ENCODE measurements at places on chromosomes 12 and 14.

DNA sequence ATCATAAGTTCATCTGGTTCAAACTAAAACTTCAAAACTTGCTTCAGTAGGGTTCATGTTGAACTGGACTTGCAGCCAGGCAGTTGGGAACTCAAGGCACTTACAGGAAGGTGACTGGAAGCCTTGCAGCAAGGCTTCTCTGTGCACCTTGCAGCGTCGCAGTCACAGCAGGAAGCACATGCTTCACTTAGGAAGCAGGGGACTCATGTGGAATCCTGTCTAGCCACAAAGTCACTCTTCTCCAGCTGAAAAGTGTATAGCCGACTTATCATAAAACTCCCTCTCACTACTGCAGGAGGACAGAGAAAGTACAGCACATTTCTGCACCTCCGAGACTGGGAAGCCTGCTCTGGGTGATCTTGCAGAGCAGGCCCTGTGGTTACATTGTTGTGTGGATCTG lies 114.0 kb upstream of the PRB2 start:
- no peak for DNase-seq

DNA sequence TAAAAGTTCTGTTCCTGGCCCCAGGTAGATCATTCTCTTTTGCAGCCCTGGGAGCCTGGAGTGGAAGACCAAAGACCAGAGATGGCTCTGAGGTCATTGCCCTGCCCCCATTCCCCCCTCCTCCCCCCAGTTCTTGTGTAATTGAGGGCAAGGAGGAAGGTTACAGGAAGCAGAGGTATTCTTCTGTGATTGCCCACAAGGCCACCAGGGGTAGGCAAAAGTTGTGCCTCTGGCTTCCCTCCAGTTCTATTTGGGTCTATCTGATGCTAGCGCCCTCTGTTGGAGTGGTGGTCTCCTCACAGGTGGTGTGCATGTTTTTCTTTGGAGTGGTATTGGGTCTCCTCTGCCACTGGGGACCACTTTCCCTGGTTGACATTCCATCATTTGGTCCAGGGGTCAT lies 41.2 kb upstream of the CRY1 start:
- no peak for DNase-seq

DNA sequence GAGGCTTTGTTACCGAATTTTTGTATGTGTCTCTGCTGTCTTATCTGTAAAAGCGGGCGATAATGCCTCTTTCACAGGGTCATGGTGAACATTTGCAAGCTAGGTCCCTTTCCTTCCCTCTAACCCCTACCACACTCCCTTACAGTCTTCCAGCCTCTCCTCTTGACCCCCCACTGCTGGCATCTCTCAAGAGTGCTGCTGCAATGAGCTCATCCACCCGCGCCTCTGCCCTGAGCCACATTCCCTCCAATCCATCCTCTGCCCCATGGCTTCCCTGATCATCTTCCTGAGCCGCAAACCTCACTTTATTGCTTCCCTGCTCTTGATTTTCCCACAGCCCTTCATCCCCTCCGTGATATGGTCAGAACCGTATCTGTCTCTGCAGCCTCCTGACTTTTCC lies 343.6 kb downstream of the BCL11B start:
- DNase-seq: no peak

DNA sequence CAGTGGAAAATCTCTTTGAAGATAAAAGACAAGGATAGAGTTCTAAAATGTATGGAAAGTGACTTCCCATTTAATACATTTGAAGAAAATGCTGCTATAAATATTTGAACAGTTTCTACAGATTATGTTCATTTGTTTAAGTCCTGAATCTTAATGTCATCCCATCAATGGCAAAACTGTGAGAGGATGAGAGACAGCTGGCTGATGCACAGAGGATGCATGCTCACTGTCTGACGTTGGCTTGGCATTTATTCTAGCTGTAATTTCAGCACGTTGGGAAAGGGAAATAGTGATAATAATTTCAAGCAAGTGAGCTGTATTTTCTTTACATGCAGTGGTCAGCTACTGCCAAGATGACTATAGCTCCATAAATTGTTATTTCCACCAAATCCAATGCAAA lies 40.5 kb downstream of the PPFIA2 start:
- no peak for DNase-seq

DNA sequence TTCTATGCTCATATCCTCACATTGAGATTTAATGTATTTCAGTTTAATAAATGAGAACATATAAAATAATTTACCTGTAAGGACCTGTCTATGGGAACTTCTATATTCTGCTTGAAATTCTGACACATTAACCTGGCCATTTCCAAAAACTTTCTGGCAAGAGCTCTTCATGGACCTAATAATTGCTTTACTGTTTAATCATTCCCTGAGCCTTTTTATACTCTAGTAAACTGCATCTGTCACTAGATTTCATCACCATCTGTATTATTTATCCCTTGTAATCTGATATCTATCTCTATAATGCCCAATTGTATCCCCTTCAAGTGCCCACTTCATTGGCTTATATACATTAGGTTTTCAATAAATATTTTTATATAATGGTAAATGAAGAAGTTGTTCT lies 327.7 kb downstream of the RAD51B start:
- DNase-seq: peak; percentile 40

DNA sequence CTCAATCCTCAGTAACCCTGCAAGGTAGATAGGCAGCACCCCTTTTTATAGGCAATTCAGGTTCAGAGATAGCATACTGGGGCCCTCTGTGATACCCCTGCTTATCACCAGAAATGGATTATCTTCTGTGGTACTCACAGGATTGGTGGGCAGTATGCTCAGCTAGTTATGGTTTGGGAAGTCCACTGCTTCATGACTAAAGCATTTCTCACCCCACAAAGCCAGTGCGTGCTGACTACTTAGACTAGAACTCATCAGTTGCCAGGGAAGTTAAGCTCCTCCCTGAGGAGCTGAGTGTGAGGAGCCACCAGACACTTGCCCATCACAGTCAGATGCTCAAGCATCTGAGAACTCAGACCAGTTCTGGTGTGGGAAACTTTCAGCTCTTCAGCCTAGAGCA lies 76.3 kb downstream of the SCAF11 start:
- DNase-seq: peak; percentile 84

DNA sequence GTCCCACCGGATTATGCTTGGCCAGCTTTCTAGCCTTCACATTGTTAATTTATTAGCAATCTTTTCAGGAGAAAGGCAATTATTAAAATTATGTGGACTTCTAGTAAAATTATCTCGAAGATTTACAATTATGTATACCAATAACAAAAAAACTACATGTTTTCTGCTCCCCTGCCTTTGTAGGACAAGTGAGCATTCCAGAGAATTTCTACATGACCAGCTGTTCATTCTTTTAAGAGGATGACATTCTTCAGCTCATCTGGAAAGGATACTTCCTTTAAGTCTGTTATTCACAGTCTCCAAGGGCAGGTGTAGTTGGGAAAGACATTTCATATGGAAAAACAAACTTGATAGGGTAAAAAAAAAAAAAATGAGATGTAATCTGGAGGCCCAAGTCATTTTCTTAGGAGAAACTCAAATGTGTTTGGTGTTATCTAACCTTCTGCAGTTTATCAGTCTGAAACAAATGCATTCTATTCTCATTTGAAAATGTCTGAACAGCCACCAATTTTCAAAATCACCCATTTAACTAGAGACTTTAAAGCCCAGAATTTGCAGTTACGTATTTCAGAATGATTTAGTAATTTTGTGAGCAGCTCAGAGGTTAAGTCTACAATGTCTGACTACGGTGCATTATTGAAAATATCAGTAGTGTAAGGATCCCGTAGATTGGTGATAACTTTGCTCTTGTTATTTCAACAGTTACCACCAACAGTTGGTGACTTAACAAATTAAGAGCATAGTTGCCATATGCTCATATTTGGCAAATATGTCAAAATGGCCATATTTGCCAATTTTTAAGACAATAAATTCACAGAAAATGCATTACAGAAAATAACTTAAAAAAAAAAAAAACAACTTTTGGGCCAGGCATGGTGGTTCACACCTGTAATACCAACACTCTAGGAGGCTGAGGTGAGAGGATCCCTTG lies 1.8 kb upstream of the PHLDA1 start:
- no peak for DNase-seq

DNA sequence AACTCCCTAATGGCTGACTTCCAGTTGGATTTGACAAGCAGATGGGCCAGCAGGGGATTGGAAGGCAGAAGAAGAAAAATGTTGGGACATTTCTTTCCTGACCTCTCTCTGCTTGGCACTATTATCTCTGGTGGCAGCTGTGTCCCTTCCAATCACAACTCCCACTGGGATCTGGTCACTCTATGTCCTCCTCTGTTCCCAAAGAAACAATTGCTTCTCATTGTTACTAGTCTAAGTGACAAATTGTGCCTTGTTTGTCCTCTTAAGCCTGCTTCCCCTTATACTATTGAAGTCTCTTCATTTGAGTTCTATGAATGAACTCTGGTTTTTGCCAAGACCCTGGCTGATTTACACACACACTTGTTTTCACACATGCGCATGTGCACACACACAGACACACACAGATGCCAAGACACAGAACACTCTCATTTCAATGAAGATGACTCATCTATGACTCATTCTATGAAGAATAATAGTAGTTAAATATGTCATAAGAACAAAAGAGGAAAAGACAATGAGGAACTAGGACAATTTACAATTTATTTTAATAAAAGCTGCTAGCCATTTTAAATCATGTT lies 83.0 kb upstream of the FAR2 start:
- DNase-seq: peak; percentile 71
